ENCODE measurements at places on chromosomes 16 and 17.

DNA sequence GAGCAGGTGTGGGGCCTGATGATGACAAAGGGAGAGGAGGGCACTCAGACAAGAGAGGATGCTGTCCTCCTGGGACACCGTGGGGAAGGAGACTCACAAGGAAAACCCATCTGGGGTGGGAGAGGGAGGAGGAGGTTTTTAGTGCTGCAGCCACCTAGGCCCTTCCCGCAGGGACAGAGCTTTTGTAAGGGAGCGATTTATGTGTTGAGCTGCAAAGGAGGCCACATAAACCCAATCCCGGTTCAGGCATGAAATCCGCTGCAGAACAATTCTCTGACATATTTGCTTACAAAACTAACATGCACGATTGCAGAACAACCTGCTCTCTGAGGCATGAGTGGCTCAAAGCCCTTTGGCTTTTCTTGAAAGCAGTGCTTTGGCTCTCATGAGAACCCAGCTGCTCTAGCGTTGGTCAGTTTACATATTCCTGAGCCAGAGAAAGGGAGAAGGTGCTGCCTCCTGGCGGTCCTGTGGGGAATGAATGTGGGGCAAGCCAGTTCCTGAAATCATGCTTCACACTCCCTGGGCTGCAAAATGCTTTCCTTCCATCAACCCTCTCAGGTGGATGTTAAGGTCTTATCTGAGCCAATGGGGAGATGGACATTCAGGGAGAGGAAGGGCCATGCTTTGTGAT, 122.4 kb upstream of the NLRP1 start:
- peak; percentile 61 for DNase-seq

DNA sequence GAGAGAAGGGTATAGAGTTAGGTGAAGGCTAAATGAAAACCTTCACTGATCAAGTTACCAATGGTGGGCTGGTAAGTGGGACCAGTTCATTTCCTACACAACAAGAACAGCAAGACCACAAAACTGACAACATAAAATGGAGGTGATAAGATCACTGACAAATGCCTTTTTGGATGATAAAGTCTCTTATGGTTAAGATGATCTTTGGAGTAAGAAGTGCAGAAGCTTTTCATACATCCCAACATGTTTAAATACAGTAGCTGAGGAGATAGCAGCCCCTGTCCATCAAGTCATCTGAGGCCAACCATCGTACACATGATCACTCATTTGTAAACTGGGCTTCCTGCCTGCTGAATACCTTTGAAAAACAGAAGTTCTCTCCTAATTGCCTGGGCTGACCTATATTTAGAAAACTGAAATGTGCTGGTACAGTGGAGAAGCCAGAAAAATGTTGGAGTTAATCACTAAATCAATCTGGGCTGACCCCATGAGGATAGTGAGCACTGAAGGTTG, 259.0 kb upstream of the ZFHX3 start:
- no peak for DNase-seq

DNA sequence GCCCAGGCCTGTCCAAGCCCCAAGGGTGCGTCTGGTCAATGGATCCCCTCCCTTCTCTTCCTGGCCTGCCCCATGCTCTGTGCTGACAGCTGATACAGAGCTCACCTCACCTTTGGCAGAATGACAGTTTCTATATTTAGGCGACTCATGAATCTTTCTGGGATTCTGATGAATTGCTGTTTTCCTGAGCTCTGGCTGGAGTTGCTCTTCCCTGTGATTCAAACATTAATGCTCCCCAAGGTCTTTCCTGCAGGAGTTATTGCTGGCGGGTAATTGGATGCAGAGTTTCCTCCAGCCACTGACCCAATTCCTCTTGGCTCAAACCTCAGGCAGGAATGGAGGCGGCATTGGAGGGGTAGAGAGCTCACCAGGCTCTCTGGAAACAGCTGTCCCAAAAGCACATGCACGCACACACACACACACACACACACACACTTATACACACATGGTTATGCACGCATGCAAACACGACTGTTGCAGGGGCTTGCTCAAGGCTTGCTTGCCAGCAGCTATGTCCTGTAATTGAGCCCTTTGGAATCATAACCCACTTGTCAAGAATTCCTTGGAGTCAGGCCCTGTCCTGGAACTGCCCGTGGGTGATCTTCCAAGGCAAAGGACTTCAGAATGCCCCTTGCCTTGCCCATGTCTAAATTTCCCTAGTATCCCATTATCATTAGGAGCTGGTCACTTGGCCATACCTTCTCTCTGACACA, 128.8 kb downstream of the ASIC2 start:
- no peak for DNase-seq

- no peak for DNase-seq
Observed at GRCh38 chr17:5355421-5356129, 63.9 kb downstream of the NUP88 start.

DNA sequence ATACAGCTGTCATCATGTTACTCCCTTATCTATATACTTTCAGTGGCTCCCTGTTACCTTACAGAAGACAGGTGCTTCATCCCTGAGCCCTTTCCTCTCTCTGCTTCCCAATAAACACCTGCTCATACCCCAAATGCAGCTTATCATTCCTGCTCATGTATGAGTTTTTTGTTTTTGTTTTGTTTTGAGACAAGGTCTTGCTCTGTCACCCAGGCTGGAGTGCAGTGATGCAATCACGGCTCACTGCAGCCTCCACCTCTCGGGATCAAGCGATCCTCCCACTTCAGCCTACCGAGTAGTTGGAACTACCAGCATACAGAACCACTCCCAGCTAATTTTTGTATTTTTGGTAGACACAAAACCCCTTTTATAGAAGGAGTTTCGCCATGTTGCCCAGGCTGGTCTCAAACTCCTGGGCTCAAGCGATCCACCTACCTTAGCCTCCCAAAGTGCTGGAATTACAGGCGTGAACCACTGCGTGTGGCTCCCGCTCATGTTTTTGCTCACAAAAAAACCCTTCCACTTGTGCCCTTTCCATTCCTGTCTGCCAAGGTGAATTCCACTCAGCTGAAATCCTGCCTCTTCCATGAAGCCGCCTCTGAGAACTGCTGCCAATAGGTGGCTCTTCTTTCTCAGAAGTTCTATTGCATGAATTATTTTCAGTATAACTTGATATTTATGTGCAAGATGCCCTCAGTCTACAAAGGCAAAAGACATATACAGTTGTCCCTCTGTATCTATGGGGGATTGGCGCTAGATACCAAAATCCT, 7.9 kb upstream of the RNF157 start:
- no peak for DNase-seq

DNA sequence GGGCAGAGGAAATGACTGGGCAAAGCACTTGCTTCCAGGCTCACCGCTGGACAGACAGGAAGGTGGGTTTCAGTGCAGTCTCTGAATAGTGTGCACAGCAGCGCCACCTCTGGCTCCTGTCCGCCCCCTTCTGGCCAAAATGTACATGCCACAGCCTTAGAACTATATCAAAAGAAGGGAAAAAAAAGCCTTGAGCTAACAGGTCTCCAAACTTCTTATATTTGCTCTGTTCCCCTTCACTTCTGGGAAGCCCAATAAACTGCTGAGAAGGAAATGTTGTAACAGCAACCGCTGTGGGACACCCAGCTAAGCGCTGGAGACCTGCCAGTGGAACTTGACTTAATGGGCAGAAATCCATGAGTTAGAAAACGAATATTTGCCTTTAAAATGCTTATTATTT, 17.5 kb downstream of the COG7 start:
- peak; percentile 72 for DNase-seq

DNA sequence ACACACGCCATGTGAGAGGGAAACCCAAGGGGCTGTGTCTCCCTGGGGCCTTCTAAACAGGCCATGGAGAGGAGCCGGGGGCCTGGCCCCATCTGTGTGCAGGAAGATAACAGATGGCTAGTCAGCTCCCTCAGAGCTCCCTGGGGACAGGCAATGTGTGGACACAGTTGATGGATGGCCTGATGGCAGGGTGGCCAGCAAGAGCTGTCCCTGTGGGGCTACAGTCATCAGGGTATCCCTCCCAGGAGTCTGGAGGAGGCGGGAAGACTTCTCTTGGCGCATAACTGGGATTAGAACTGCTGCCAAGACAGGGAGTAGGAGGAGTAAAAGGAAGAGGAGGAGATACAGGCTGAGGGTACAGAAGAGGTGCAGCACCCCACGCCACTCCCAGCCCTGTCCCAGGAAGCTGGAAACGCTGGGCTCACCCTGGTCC, 17.3 kb downstream of the MYO18A start:
- DNase-seq: no peak

Data from CD4-positive, alpha-beta T cell treated with Interleukin-17A for 1 hour (primary cell).